Stimulated activated CD8-positive, alpha-beta memory T cell treated with anti-CD3 and anti-CD28 coated beads, Interleukin-2, amount 100 ng/mL, for 1 hour (primary cell): ENCODE measurements at places on chromosomes 7 and 10.

GRCh38 chr10:52334595-52334994 lies 20.5 kb downstream of the DKK1 start:
- no peak for DNase-seq

DNA sequence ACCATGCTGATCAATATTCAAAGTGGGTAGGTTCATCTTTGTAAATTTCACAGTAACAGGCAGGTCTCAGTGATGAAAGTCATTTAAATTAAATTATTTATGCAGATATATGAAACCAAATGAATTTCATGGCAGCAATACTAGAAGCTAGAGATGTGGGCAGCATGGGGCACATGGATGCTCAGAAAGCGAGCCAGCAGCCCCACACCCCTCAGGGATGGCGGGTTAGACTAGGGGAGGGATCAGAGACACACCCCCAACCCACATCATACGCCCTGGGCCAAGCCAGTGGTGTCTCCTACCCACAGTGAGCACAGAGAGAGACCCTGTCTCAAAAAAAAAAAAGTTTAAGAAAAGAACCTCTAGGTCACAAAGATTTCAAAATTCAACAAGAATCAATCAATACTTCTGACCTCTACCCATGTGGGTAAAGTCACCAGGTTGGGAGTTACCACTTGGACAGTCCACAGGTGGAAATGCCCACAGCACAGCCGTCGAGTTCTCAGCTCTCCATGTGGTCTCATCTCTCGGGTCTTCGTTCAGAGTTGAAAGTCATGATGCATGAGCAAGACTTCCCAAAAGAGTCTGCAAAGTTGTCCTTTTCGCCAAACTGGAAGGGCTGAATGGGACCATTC lies 79.3 kb upstream of the PPP2R2D start:
- no peak for DNase-seq

DNA sequence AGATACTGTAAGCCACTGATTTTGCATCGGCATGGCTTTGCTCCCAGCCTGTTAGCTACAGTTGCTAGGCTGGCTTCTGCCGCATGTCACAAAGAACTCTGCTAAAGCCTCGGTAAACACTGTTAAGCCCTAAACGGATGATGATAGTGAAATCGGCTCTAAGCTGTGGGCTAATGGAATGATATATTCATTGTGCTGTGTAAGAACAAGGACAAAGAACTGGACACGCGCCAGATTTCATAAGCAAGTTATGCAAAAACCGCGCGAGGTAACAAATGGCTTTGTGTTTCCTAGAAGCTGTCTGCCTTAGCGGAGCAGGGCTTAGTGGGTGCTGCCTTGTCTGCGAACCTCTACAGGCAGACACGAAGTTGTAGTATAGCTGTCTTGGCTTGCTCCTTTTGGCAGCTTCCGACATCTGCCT lies 331.3 kb upstream of the COBL start:
- DNase-seq = no peak

- DNase-seq = no peak
Observed at GRCh38 chr10:47287805-47288204, 12.2 kb upstream of the GDF10 start.

DNA sequence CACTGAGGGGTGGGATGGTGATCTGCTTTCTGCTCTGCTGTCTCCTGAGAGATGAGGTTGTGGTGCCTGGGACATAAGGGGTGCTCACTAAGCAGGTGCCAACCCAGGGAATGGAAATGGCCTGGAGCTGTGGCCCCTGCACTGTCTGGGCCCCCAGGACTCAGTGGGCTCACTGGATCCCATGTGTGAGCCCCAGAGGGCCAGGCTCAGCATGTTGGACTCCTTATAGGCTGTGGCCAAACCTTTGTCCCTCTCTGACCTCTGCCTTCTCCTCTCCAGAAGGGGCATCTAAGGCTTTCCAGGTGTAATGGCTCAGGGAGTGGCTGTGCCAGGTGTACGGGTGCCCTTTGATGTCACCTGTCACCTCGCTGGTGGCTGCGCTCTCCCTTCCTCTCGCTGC lies 56.4 kb downstream of the NEUROG3 start:
- no peak for DNase-seq

GRCh38 chr10:34941471-34942357 lies 126.6 kb upstream of the PARD3 start:
- no peak for DNase-seq

DNA sequence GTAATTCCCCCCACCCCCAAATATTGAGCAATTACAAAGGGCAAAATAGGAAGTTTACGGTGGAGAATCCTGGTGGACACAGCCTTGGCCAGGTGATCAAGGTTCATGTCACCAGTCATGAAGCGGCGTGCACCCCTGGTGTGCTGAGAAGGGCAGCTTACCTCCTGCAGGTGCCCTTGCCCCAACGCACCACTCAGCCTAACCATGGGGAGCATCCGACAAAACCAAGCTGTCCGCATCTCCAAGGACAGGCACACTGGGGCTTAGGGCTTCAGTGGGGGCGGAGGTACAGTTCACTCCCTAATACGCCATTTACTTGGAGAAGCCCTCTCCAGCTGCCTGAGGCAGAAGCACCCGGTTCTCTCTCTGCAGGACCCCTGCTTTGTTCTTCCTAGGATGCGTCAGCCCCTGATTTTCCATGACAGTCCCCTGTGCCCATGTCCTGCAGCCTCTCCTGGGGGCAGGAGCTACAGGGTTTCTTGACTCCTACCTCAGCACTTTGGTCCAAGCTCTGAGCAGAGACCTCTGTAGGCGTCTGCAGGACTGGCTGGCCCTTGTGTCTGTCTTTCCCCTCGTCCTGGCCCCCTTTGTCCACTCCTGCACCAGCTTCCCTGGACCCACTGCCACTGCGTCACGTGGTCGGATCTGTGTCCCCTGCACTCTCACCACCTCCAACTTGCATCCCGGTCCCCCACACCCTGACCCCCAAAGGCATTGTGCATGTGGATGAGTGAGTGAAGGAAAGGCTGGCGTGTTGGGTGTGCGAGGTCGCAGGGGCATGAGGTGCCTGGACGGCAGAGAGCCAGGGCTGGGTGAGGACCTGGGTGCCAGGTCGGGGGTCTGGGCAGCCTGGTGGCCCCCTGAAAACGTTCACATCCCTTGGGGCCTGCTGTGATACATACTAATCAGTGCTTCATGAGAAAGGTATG lies 113.7 kb downstream of the LHPP start:
- DNase-seq = no peak

- no peak for DNase-seq
Observed at GRCh38 chr7:100185726-100186125, 8.0 kb downstream of the STAG3 start.

GRCh38 chr10:3805201-3805790 lies 20.3 kb upstream of the KLF6 start:
- no peak for DNase-seq

- no peak for DNase-seq
Observed at GRCh38 chr10:96211764-96212163, 59.6 kb downstream of the BLNK start.

GRCh38 chr7:94635687-94636086 lies 20.2 kb downstream of the SGCE start:
- no peak for DNase-seq

- DNase-seq = no peak
Observed at GRCh38 chr7:50156706-50157105, 63.7 kb upstream of the ZPBP start.

DNA sequence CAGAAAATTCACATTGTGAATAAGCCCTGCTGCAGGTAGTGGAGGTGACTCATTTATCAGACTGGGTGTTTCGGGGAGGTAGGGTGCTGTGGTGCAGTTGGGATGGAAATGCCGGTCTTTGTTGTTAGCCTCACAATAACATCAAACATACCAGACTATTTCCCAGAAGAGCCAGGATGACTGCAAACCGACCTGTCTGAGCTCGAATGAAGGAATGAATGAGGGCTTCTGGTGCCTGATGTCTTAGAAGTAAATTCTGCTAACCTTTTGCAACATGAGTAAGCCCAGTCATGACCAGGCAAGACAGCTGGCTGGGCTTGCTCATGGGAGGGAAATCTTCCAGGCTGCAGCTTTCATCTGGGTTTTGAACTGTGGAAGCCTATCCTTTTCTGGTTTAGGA lies 2.4 kb upstream of the VDAC2 start:
- DNase-seq = no peak

DNA sequence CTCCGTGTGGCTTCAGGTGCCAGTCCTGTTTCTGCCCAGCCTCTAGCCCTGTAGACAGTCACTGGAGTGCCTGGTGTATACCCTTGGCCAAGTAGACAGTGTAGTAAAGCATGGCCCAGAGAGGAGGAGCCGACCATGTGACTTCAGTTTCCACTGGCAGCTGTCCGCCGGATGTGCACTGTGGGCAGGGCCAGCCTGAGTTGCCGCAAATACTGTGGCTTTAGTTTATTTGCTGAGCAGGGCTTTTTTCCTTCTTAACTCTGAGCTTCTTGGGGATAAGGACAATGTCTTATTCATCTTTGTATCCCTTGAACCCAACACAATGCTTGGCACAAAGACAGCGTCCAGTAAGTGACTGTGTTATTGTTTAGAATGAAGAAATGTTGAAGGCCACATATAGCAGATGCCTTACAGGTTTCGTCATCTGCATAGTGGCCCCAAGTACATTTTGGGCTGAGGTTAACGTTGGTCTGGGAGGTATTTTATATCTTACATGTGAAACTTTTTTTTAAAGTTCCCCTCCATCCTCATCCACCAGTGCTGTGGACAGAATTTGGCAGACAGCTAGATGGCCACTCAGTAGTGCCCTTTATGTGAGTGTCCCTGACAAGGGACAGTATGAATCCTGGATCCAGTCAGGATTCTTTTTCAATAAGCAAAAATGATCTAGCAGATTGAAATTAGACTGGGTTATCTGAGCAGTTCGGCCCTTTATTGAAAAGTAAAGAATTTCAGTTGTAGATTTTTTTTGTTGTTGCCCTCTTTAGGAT lies 40.6 kb downstream of the CYP17A1 start:
- peak; percentile 12 for DNase-seq

DNA sequence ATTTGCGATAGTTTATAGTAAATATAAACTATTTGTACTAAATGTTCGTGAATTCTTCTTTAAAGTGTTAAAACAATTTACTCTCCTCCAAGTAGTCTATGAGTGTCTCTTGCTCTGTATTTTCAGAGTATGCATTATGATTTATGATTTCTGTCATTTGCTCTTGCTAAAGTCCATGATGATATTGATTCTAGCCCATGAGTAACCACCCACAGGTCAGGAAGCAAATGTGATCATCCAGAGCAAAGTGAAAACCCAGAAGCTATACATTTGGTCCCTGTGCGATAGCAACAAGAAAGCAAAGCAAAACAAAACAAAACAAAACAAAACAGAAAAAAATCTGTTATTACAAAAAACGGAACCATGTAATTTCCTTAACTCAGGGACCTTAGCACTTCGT lies 225.9 kb downstream of the HDAC9 start:
- no peak for DNase-seq

- DNase-seq = no peak
Observed at GRCh38 chr7:45224832-45225231, 67.2 kb downstream of the RAMP3 start.

DNA sequence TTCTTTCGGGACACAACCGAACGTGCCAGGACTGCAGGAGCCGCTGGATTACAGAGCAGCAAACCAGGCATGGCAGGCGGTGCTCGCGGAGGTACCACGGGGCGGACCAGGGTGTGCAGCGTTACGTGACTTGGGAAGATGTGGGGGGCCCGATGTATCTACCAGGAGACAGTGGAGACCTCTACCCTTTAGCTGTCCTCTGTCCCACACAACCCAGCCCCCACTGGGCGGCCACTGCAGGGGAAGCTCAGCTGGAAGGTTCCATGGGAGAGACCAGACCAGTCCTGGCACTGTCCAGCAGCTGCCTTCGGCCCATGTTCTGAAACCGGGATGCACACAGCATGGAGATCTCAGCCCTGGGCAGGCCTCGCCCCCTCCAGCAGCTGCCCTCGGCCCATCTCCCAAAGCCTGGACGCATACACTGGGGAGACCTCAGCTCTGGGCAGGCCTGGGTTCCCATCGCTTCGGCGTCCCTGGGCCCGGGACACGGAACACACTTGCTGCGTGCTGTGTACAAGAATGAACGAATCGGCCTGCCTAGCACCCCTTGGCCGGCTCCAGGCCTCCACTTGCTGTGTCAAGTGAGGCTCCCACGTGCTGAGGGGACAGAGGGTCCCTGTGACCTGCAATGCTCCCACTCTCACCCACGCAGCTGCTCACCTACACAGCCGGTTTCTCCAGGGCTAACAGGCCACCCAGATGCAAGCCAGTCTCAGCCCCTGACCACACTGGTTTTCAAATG lies 177.4 kb downstream of the ELFN1 start:
- no peak for DNase-seq

- DNase-seq = no peak
Observed at GRCh38 chr10:55163388-55163979, 362.5 kb upstream of the PCDH15 start.

GRCh38 chr7:105905910-105906568 lies 29.6 kb upstream of the ATXN7L1 start:
- DNase-seq = no peak

- DNase-seq = no peak
Observed at GRCh38 chr10:29628311-29628710, 6.5 kb downstream of the SVIL start.

GRCh38 chr7:154241988-154242387 lies 189.8 kb downstream of the DPP6 start:
- DNase-seq = no peak

- no peak for DNase-seq
Observed at GRCh38 chr10:59361663-59362143, 646 bp downstream of the FAM13C start.

DNA sequence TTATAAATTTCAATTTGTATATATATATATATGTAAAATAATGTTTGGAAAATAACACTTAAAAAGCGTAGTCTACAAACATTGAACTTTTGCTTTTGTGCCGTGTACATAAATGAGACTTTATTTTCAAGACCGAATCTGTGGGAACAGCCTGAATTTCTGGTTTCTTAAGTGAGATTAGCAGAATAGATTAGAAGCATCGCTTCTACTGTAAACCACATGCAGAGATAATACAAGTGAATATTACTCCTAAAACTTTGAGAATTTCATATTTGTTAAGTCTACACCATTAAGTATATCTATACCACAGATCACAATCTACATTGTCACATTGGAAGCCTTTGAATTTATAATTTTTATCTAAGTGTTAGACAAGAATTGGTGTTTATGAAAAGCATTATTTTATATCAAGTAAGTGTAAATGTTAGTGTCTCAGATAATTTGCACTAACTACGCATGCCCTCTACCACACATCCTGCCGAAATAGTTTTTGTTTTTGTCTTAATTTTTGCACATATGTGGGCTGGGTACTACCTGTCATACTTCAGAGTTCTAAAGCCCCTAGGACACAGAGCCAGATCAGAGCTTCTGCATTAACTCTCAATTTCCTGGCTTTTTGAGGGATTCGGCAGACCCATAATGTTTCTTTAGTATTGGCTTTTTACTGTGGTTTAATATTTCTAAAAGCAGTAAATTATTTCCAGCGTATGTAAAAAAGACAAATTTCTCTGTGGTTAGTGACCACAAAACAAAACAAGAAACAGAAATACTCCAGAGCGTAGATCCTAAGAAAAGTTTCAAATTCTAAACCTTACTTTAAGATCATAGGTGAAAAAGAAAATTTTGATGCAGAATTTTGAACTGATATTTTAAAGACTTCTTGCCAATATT lies 20.0 kb downstream of the TWIST1 start:
- DNase-seq = no peak
